ENCODE measurements at places on chromosomes 16 and 17.

DNA sequence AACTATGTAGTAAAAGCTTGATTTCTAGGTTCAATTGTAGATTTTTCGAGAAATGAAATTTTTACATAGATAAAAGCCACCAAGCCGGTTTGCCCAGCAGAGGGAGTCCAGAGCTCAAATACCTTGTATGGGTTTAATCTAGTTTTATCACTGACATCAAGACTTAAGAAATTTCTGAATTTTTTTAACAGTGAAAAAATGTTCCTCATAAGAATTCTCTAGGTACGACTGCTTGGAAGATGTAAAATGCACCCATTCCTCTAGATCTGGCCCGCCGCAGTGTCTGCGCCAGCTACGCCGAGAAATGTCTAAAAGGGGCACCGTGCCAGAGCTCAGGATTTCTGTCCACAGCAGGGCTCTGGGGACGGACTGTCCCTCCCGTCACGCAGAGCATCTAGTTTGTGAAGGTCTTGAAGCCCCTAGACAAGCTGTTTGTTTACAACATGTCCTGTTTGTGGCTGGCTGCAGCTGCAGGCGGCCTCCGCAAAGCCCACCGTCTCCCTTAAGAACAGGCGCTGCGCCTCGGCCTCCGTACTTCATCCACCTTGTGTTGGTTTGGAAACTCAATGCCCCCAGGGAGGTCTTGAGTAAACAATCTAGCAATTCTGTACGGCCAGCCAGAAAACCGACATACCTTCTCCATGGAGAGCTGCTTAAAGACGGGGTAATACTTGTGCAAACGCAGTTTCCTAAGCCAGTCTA lies 24.8 kb downstream of the MAP1LC3B start:
- DNase-seq = no peak

DNA sequence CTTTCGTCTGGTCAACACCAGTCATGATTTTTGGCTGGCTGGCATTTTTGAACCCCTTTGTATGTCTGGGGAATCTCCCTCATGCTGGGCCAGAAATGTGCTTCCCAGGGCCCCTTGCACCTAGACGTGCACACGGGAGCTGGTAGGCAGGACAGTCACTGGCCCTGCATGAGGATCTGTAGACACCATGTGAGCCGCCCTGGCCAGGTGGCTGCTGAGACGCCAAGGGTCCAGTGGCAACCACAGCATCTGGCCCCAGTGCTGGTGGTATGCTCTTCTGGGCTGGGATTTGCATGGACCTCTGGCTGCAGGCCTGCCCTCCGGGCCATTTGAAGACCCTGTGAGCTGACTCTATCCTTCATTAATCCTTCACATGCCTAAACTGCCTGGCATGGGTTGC lies 67.5 kb downstream of the NT5M start:
- no peak for DNase-seq

- DNase-seq = no peak
These were observed 156.4 kb downstream of the ZFHX3 start for GRCh38 chr16:72891291-72892227.

DNA sequence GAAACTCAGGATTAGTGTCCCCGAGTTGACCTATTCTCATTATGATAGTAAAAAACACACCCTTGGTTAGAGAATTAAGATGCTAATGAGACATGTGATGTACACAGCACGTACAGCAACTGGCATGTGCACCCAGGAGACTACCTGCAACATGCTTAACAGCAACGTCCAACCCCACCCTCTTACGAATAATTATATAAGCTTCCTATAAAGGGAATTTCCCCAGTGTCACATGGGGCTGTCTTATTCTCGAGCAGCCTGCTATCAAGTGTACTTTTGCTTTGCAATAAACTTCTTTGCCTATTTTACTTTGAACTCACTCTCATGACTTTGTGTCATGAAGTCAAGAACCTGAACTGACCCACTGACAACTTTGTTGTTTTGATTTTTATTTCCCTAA lies 62.4 kb upstream of the PMFBP1 start:
- no peak for DNase-seq

GRCh38 chr16:63744077-63744874 lies 1377.6 kb downstream of the CDH11 start:
- no peak for DNase-seq

GRCh38 chr16:2919511-2920255 lies 8.0 kb downstream of the FLYWCH1 start:
- peak; percentile 28 for DNase-seq

- DNase-seq = no peak
These were observed 4.6 kb upstream of the KRT16 start for GRCh38 chr17:41617136-41617535.

- peak; percentile 8 for DNase-seq
These were observed 113.1 kb downstream of the SNX29 start for GRCh38 chr16:12089492-12090150.

GRCh38 chr17:64345689-64346376 lies 44.8 kb downstream of the PECAM1 start:
- DNase-seq = no peak

DNA sequence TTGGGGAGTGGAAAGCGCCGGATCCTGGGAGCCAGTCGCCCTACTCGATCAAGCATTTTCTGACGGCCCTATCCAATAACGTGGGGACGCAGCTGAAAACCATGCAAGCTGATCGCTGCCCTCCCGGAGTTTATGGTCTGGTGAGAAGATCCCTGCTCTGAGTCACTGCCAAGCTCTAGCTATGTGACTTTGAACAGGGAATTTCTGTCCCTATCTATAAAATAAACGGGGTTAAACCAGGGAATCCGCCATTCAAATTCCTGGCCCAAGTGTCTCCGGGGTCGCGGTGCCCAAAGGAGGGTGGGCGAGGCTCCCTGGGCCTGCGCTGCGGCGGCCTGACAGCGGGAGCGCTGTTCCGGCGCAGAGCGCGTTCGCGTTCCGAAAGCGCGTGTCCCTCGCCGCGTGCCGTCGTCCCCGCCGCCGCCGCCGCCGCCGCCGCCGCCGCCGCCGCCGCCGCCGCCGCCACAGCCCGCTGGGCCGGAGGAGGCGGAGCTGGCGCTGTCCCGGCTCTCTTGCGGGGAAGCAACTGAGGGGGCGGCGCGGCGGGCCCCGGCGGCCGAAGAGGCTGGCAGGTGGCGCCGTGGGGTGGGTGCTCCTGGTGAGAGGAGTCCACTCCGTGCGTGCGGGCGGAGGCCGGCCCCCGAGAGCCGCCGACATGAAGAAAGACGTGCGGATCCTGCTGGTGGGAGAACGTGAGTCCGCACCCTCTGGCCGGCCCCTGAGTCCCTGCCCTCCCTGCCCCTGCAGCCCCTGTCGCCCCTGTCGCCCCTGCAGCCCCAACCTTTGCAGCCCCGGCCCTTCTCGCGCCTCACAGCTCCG lies at the start of gene RHOT1:
Gene RHOT1, plus strand, starts transcription at position 465 of the 819 bp plus-strand sequence. Its CDS starts 191 bp downstream, at position 656.
- peak; percentile 80 for DNase-seq

- DNase-seq = no peak
These were observed 5.4 kb downstream of the DYNC1LI2 start for GRCh38 chr16:66746048-66746447.

DNA sequence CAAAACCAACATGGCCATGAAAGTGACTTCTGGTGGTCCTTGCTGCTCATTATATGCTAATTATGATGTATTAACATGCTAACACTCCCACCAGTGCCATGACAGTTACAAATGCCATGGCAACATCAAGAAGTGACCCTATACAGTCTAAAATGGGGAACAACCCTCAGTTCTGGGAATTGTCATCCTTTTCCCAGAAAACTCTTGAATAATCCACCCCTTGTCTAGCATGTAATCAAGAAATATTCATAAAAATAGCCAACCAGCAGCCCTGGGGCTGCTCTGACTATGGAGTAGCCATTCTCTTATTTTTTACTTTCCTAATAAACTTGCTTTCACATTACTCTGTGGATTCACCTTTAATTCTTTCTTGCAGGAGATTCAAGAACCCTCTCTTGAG lies 35.9 kb downstream of the DNAJA2 start:
- DNase-seq = no peak

DNA sequence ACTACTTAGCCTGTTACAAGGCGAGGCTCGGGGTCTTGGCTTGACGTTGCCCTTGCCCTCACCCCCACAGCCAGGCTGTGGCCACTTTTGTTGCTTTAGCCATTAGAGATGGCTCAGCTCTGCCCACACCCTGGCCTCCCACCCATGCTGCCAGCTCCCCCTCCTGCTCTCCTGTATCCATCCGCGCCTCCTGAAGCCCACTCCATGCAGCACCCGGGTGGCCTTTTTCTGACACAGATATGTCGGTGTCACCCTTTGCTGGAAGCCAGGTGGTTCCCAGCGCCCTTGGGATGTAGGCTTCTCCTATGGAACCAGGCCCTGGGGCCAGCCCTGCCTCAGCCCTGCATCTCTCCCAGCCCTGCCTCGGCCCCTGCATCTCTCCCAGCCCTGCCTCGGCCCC lies 9.7 kb downstream of the TSC2 start:
- no peak for DNase-seq

DNA sequence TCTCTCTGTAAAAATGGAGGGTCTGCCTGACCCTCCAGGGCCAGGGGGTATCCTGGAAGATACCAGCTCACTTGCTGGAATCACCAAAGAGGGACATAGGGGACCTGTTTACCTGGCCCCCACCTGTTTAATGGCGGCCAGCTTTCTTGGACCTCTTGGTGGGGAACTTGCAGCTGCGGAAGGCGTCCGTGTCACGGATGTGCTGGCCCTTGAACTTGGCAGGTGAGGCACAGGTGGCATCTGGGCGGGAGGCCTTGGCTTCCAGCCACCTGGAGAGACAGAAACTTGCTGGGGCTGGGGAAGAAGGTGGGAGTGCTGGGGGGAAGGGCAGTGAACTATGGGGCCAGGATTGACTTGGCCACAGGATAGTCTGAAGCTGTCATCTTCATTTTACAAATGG lies 3.5 kb downstream of the CHAD start:
- DNase-seq = no peak
